ENCODE measurements at places on chromosomes 7 and 10.

GRCh38 chr7:116197360-116197759, 13.0 kb upstream of the TES start:
- DNase-seq: no peak

GRCh38 chr7:150962553-150963399, 15.3 kb downstream of the KCNH2 start:
- DNase-seq: peak; percentile 54

DNA sequence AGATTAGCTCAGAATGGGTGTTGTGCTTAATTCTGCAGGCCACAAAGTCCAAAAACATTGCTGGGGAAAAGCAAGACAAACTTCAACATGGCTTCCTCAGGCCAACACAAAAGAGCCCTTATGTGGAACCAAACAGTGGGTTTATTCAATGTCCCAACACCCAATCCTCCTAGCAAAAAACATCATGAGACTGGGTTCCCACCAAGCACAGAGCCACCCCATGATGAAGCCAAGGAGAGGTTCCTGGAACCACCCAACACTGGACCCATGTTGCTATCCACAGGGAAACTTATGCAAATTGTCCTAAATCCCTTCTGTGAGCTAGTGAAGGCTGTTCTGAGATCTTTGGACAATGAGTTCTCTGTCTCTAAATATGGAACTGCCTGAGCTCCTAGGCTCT, 24.0 kb downstream of the SLC25A13 start:
- DNase-seq: no peak

GRCh38 chr10:93742633-93743349, 14.9 kb upstream of the LGI1 start:
- DNase-seq: no peak

DNA sequence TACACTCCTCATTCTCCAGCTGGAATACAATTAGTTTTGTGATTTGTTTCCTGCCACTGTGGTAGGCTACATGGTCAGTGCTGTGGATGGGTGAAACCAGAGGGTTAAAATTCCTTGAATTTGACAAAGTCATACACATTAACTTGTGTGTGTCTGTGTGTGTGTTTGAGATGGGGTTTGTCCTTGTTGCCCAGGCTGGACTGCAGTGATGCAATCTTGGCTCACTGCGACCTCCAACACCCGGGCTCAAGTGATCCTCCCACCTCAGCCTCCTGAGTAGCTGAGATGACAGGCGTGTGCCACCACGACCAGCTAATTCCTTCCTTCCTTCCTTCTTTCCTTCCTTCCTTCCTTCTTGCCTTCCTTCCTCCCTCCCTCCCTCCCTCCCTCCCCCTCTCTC, 24.8 kb upstream of the GIMAP8 start:
- no peak for DNase-seq

DNA sequence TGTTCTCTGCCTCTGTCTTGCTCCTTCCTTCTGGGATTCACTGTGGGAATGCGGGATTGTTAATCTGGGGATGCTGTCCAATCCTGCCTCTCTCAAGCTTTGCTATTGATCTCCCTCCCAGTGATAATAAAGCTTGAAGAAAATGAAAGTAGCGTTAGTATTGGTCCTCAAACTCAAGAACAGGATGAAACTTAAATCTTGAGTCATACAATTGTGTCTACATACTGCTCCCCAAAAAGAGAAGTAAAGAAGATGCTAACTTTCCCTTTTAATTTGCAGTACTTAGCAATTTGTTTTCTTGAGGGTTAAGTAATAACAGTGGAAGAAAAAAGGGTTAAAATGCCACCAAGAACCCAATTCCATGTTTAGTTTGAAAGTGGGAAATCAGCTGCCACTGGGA, 13.6 kb downstream of the CFTR start:
- DNase-seq: no peak

- DNase-seq: no peak
These were observed 153.0 kb downstream of the GRK5 start for GRCh38 chr10:119360181-119360921.

DNA sequence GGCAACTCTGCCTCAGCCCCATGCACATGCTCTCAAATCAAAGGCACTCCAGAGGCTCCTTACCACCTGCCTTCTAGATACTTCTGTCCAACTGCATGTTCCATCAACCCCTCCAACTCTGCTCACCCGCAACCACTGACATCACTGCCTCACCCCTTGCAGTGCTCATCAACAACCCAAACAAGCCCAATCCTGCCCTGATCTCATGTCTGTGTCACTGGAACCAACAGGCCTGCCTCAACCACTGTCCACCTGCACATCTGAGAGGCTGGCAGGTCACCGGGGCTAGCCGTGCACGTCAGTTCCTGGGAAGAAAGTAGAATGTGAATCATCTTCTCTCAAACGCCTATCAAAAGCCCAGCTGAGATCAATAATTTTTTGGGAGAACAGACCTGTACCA, 33.3 kb downstream of the CTBP2 start:
- no peak for DNase-seq

DNA sequence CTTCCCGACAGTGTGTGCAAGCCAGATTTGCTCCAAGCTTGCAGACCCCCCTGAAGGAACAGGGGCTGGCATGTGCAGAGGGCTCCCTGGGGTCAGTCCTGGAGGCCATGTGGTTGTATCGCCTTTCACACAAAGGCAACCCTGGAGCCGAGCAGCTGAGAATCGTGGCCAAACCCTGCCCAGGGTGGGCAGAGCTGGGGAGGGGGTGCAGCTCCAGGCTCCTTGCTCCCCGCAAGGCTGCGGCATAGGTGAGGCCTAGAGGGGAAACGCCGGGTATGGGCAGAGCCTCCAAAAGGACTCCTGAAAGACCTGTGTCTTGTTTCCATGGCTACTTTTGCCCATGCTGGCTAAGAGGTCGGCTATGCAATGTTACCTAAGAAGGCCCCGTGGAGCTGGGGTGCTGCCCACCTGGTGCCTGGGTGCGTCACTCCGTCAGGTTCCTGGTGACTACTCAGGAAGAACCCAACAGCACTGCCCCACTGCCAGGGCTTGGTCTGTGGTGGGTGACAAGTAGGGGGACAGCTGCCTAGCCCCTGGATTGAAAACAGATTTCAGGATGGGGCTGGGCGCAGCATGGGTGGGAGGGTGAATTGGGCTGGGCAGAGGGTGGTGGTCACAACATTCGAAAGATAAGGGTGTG, 171.0 kb upstream of the SHH start:
- no peak for DNase-seq

DNA sequence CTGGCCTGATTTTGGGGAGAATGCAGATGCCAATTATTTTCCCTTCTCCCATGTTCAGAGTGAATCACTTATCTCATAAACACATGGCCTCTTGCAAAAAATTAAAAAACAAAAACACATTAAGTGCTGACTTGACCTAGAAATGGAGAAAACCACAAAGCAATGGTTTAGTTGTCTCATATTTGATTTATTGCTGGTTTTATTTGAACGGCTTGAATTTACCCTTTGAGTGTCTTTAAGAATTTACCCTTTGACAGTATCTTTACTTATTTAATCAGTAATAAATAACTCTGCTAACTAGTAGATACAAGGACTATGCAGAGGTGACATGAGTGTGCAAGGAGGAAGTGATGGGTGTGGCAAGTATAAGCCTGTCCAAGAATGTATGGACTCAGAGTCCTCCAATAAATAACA, 68.1 kb upstream of the GSDME start:
- no peak for DNase-seq

DNA sequence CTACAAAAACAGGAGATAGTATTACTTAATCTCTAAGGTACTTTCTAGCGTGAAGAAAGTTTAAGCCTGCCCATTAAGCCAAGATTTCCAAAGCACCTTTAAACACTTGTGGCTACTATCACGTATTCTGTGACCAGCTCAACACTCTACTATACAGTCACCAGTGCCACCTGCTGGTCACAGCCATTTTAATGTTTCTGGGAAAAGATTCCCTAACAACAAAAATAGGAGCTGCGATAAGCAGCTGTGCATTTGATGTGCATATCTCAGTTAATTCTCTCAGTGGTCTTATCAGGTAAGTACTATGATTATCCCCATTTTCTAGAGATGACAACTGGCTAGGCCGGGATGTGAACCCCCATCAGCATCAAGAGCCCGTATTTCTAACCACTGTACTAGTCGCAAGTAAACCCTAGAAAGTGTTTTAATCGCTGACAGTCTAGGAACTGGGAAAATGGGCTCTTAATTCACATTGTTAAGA, 860 bp downstream of the SEC31B start:
- peak; percentile 53 for DNase-seq

DNA sequence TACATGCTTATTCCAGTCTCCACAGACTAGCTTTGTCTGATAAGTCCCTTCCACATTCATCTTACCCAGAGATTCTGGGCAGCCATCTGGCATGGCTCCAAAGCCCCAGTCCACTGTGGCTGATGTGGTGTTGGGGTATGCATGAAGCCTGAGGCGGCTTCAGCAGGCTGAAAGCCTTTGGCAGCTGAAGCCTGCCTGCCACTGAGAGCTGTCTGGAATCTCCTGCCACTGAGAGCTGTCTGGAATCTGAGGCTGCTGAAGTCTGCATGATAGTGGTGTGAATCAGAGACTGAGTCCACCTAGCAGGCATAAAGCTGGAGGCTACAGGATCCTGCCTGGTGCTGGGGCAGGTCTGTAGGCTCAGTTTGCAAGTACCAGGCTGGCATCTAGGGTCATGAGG, 87.1 kb downstream of the DYNC1I1 start:
- DNase-seq: no peak

DNA sequence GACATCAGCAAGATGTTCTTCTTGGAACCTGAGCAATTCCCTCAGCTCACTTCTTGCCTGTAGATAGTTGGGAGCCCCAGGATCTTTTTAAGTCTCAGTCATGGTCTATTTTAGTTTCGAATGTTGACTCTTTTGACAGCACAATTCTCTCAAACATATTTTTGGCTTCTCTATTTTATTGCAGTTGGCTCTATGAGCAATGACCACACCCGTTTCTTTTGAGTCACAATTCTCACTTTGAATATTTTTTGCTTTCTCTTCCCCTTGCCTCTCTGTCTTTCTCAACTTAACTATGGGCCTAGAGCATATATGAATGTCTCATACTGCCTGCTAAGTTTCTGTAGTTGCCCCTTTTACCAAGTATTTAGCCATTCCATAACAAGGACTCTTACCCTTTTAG, 222.8 kb downstream of the PTN start:
- no peak for DNase-seq

- DNase-seq: no peak
These were observed 211.2 kb downstream of the GLI3 start for GRCh38 chr7:42025635-42026375.

GRCh38 chr10:29806350-29806788, 171.6 kb upstream of the SVIL start:
- DNase-seq: no peak

GRCh38 chr7:107463139-107464078, 6.4 kb upstream of the GPR22 start:
- DNase-seq: peak; percentile 31

GRCh38 chr10:70781461-70782051, 3.6 kb downstream of the TBATA start:
- no peak for DNase-seq

- DNase-seq: no peak
These were observed 15.5 kb downstream of the HIF1AN start for GRCh38 chr10:100551196-100551595.

GRCh38 chr7:47600199-47601118, 18.5 kb upstream of the TNS3 start:
- no peak for DNase-seq

DNA sequence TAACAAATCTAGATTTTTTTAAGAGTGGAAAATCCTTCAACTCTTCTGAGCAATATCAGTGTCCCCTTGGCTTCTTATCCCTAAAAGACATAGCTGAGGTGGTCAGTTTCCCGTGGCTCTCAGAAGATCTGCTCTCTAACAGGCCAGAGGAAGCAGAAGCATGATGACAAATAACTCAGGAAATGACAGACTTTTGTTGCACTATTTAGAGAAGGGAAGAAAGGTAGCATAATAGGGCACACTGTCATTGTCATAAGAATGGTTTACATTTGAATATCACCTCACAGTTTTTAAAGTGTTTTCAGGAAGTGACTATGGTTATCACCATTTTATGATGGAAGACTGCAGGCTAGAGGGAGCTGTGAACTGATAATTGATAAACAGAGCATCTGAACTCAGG, 33.6 kb upstream of the RAPGEF5 start:
- DNase-seq: no peak

GRCh38 chr10:86355571-86356038, 11.0 kb downstream of the GRID1 start:
- DNase-seq: no peak

DNA sequence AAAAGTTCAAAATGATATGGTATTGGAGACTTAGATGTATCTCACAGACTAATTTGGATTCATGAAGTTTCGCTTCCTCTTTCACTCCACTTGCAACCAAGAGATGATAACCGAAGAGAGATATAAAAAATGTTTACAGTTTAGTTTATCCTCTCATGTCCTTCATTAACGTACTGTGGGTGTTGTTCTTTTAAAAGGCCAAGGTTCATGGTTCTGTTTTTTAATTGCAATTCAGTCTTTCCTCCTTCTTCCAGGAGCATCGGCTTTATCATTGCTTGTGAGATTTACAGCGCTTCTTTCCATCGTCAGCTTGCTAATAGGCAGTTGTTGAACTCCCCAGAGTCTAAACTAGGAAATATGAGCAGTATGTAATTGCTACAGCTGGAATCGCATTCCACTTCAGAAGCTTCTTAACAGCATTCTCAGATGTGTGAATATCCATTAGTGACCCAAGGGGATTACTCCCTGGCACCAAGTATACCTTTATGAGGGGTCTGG, 75.9 kb upstream of the HGF start:
- DNase-seq: no peak

DNA sequence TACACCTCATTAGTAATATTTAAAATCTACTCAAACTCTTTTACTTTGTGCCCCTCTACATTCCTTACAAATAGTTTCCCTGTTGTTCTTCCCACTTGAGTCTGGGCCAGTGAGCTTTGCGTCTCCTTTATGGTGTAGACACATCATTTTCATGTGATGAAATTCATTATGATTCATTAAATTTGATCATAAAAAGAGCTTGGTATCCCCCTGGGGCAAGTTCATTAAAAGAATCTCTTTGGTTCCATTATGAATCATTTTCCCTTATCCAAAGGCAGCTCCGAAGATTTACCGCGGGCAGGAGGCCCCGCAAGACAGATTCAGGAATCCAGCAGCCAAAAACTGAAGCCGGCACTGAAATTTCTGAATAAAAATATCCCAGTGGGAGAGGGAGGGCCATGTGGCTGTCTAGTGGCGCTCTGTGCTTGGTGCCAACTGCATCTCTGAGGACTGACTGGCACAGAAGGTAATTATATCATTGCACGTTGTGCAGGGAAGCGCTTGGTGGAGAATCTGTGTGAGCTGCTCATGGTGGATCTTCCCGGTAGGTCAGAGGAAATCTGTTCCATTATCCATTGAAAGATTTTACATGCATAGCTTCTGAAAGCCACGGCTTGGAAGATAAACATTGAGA, 151.4 kb upstream of the PITRM1 start:
- no peak for DNase-seq

All from activated gamma-delta T cell treated with Interleukin-2 at 50 U/mL for 16 hours (primary cell).